Lower leg skin (tissue), 4 donors: ENCODE measurements at places on chromosomes 1 and 21. TPM values are rescaled to one million over a fixed set of nuclear protein-coding genes. Genes with fewer than 3 reads are reported as not detected.

DNA sequence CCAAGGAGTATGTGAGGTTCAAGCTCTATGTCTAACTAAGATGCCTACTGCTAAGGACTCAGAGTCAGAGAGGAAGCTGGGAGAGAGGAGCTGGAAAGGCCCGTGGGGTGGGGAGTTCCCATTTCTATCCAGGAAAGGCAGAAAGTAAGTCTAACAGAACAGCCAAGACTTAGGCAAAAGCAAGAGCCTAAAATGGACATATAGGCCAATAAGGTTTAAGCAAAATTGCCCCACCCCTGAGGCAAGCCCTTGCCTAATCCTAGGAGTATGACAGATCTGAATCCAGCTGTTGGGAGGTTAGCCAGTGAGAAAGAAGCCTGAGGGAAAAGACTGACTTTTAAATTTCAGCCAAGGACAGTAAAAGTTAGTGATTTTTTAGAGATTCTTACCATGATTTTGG, 1.6 kb upstream of the KLHDC9 start:
- peak; percentile 84 for DNase-seq

- peak; percentile 88 for DNase-seq
These were observed 1.7 kb downstream of the TMCC2 start for GRCh38 chr1:205229399-205229871.

DNA sequence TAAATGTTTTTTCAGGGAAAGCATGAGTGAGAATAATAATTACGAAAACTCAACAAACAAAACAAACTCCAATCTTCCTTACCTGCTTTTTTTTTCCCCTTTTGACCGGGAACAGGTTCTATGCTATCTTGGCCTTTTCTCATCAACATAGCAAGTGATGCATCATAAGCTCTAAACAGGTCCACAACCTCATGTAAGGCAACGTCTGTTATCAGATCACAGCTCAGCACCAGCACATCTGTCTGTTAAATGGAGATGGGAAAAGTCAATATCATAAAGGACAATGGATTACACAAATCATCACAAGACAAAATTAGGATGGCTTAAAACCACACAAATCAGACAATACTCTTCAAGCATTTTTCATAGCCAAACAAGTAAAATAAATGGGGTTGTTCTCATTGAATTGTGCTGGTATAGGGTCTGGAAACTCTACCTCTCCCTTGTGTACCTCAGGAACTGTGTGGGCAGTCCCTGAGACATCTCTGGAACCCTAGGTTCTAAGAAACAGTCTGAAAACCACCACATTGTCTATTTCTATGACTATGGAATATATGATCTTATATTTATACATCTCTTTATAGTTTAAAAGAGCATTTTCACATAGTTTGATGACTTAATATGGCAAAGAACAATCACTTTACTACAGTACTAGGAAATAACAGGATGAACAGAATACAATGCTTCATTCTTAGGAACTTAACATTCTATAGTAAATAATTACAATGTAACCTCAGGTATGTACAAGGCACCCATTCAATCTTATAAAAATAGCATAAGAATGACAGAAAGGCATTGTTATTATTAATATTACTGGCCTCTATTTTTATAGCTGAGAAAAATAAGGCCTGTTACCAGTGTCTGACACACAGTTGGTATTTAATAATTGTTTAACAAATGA, 44.7 kb downstream of the EIF2B3 start:
- no peak for DNase-seq

DNA sequence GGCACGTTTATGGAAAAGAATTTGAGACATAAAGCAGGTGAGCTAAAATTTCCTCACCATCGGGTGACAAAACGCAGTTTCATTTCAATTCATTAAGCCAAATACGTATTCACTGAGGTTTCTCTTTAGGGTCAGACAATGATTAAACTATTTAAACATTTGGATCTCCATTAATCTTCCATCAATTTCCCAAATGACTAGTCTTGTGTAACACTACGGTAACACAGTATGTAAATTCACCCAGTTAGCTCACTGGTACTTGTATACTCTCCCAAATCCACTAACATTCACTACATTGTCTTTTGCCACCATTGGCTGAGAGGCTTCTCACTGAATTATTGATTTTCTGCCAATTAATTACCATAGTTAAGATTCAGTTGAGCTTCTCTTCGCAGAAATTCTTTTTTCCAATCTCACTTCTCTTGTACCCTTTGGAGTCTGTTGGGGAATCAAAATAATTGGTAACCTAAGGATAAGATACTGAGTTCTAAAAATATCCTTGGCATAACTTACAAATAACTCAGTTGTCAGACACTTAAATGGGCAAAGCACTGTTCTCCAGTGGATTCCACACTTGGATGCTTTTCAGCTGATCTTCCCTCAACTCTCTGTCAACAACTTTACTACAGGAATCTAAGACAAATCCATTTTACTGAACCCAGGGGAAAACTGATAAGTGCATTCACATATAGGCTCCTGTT, 40.7 kb downstream of the SIPA1L2 start:
- no peak for DNase-seq

DNA sequence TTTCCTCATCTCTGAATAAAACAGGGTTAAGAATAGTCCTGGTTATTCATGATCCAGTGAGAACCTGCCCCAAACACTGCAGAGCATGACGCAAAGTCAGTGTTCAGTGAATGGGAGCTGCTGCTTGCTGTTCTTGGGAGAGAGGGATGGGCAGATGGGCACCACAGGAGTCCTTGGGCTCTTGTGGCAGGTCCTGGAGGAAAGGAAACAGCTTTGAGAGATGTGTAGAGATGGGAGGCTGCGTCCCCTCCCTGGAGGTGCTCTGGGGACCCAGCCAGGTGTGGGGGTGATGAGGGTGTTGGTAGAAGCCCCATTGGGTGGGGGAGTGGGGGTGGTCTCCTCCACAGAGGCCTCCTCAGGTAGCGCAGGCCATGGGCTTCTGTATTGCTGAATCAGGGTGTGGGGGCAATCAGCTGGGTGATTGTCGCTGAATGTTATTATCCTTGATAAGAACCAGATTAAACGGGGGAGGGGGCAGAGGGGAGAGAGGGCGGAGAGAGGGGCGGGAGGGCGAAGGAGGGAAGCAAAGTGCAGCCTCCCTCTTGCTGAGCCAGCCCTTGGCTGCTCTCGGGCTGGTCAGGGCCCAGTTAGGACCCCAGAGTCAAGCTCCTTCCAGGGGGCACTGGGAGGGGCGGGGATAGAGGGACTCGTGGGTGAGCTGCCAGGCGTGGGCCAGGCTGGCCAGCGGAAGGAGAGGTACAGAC, 22.9 kb upstream of the CASZ1 start:
- DNase-seq: no peak

DNA sequence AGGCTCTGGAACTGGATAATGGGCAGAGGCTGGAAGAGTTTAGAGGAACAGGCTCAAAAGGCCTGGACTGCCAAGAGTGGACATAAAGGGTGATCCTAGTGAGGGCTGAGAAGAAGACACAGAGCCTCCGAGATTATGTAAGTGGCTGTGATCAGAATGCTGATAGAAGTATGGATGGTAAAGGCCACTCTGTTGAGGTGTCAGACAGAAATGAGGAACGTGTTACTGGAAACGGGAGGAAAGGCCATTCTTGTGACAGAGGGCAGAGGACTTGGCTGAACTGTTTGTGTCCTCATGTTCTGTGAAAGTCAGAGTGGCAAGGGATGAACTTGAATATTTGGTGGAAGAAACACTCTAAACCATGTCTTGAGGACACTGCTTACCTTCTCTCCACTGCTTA, 6.7 kb upstream of the ABCG1 start:
- peak; percentile 29 for DNase-seq

DNA sequence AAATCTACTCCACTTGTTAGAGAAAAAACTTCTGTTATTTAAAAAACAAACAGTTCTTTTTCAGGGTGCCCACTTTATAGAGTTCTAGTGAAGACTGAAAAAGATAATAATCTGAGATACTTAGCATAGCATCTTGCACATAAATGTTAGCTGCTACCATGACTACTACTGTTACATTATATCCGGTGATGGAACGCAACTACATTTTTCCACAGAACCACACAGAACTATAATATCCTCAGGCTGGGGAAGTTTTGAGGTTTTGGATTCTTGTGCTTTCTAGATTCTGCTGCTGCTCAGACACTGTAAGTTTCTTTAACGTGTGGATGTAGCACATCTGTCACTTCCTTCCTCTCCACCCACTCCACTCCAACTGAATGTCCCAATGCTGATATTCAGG, 110.3 kb downstream of the PTPN14 start:
- no peak for DNase-seq

DNA sequence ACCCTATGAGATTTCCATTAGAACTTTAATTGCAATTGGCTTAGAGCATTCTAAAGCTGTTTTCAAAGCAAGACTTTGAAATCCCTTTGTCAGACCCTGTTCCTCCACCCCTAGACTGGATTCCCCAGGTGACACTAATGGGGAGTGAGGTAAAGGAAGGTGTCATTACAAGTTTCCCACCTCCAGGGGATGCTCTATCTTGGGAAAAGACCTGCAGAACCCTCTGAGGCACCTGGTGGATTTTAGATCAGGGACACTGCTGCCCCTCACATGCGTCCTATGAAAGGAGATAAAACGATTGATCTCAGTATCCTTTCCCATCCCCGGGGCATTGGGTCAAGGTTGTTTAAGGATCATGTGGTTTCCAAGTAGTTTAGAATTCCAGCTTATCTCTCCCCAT, 80.3 kb upstream of the RGS4 start:
- DNase-seq: no peak

- no peak for DNase-seq
These were observed 135.3 kb downstream of the RUNX1 start for GRCh38 chr21:34913811-34914210.

GRCh38 chr1:33161061-33161681, 20.7 kb downstream of the TRIM62 start:
- DNase-seq: no peak

- no peak for DNase-seq
These were observed 140.8 kb downstream of the LMX1A start for GRCh38 chr1:165215676-165216075.

DNA sequence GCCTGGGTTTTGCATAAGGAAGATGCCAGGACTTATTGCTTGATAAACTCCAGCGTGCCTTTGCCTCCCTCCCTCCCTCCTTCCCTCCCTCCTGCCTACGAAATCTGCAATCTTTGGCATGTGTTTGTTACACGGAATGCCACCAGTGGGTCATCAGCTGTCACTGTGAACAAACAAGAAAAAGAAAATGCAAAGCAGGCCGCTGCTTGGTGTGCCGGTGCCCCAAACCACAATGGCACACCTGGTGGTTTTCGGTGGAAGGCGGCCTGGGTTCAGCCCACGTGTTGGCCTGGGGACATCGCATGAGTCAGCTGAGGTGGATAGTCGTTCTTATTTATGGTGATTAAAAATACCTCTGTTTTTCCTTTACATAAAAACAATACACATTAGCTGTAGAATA, 16.3 kb upstream of the IFNLR1 start:
- DNase-seq: no peak

DNA sequence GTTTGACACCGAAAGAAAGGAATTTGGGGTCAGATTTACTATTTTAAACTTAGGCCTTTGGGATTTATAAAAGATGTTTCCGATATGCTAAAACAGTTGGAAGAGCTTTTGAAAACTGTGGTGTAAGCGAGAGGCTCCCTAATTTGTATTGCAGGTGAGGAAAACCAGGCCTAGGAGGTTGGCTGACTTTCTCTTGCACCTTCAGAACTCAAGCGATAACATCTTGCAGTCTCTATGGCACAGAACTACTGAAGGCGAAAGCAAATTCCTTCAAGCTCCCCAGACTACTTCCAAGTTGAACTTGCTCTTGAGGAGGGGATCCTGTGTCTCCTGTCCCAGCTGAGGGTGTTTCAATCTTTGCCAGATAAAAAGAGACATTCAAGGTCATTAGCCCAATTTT, 685.7 kb downstream of the ADGRL2 start:
- no peak for DNase-seq

- DNase-seq: no peak
These were observed 112.0 kb downstream of the ST3GAL3 start for GRCh38 chr1:43819357-43819756.

- DNase-seq: no peak
These were observed 987 bp downstream of the GPR137B start for GRCh38 chr1:236143104-236143948.

- no peak for DNase-seq
These were observed 43.4 kb downstream of the RPS6KC1 start for GRCh38 chr1:213094446-213094845.

DNA sequence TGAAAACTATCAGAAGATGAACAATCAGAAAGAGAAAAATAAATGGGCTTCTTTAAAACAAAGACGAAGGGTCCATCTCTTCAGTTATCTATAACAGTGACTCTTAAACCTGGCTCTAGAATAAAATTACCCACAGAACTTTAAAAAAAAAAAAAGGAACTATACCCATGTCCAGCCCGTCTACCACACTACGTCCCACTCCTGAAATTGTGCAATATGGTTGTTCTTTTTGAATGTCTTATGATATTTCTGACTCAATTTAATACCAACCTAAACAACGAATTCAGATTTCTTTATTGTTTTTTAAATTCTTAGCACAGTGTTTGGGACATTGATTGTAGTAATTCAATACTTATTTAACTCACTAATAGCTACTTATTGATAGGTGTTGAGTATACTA, 246.3 kb downstream of the DPYD start:
- no peak for DNase-seq

DNA sequence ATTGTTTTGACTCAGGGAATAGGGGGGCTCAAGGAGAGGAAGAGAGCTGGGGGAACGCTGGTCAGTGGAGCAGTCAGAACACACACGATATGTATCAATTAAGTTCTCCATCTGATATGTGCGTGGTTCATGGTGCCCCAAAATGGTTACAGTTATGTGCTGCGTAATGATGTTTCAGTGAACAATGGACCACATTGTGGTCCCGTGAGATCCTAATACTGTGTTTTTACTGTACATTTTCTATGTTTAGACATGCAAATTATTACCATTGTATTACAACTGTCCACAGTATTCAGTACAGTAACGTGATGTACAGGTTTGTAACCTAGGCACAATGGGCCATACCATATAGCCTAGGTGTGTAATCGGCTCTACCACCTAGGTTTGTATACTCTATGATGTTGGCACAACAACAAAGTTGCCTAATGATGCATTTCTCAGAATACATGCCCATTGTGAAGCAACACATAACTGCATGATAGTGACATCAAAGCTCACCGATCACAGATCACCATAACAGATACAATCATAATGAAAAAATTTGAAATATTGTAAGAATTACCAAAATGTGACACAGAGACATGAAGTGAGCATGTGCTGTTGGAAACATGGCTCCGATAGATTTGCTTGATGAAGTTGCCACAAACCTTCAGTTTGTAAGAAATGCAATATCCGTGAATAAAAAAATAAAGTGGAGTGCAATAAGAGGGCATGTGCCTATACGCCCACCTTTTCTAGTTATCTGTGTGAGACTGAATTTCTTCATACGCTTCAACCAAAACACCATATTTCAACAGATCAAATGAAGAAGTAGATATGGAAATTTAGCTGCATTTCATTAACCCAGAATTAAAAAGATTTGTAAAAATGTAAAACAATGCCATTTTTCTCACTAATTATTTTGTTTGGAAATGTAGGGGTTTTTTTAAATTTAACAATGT, 14.8 kb upstream of the TMEM54 start:
- DNase-seq: no peak

The CELA2B gene
- 0.49 TPM for total RNA-seq

The KPRP gene
- total RNA-seq: 219 TPM

The LCA5L gene
- not detected for total RNA-seq

The LCE7A gene
- total RNA-seq: not detected
